Activated T-helper 1 cell treated with anti-CD3 and anti-CD28 coated beads, Interleukin-12 subunit alpha, Interleukin-12 subunit beta, Interleukin-2, Interleukin-4 antibody, amounts not matched to agents 30 ng/mL and 10 ng/mL and 1 ng/mL, durations not matched to agents 14 hours and 24 hours and 36 hours (primary cell): ENCODE measurements at places on chromosomes 12 and 14.

- no peak for DNase-seq
These were observed 86.9 kb downstream of the NTF3 start for GRCh38 chr12:5518584-5519365.

DNA sequence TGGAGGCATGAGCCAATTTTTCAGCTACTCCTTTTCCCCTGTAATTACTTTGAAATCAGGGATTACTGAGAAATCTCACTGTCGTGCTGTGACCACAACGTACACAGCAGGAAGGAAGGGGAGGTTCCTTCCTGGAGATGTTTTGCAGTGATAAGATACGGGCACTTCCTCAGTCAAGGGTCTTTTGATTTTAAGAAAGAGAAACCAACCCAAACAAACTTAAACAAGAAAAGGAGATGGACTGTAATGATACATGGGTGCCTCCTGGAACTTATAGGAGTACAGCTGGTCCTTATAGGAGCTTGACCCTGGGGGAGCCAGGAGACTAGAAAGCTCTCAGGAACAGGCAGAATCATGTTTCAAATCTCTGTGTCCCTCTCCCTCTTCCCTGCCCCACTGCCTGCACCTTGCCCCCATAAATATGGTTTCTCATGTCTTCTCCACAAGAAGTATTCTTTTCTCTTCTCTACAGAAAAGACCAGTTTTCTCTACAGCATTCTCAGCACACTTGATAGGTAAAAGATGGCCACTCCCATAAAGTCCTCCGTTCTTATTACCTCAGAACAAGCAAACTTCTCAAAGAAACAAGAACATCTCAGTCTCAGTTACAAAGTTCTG lies 281.1 kb upstream of the AMIGO2 start:
- peak; percentile 62 for DNase-seq

DNA sequence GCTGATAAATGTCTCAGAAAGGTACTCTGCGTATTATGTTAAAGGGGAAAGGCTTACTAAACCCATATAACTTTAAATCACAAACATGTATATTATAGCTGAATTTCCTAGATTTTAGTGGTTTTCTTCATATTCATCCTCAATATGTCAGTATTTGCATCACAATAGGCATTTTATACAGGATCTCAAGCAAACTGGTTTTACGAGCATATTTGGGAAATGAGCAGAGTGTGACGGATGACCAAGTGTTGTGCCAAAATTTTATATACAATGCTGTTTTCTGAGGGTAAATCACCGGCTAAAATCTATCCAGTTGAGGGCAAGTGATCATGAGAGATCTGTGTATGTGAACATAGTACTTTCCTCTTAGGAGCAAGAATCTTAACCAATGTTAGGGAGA lies 8.4 kb downstream of the CPM start:
- no peak for DNase-seq

- DNase-seq: no peak
These were observed 127.0 kb downstream of the ANO6 start for GRCh38 chr12:45342848-45343247.

- DNase-seq: no peak
These were observed 25.1 kb upstream of the ZNF268 start for GRCh38 chr12:133156125-133156690.

DNA sequence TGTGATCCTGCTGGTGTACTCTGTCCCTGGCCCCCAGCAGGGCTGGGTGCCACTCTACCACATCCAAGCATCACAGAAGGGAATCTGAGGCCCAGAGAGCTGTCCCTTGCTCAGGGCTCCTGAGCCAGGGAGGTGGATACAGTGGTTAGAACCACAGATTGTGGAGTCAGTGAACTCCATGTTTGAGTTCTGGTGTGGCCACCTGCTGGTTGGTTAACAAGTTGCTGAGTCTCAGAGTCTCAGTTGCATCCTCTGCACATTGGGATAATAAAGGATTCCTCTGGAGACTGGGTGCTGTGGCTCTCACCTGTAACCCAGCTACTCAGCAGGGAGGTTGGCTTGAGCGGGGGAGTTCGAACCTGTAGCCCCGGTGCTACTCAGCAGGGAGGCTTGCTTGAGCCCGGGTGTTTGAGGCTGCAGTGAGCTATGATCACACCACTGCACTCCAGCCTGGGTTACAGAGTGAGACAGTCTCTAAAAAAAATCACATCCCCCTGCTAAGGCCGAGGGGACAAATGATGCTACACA lies 39.4 kb downstream of the MVK start:
- DNase-seq: no peak

GRCh38 chr12:128969480-128970055 lies 116.3 kb downstream of the GLT1D1 start:
- no peak for DNase-seq

DNA sequence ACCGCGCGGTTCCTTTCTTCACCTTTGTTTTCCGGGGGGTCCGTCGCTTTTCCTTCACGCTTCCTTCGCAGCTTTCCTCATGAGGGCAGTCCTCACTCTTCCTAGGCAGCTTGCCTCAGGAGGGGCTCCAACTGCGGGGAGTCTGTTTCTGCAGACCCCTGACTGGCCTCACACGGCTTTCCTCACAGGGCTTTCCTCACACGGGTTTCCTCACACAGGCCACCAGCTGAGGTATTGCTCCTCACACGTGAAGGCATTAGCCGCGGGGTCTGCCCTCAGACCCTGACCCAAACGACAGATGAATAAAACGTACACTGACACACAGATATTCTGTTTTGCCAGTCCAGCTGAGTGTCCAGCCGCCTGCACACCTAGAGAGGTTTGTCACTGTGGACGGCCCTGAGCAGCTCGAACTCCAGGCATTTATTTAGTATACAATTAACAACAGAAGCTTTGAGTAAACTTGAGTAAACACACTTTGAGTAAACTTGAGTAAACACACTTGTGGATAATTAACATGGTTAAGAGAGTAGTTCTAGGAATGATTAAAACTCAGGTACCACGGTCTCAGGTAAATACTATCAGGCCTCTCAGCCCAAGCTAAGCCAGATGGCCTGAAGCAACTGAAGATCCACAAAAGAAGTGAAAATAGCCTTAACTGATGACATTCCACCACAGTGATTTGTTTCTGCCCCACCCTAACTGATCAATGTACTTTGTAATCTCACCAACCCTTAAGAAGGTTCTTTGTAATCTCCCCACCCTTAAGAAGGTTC lies 16.1 kb upstream of the LYZ start:
- DNase-seq: no peak

DNA sequence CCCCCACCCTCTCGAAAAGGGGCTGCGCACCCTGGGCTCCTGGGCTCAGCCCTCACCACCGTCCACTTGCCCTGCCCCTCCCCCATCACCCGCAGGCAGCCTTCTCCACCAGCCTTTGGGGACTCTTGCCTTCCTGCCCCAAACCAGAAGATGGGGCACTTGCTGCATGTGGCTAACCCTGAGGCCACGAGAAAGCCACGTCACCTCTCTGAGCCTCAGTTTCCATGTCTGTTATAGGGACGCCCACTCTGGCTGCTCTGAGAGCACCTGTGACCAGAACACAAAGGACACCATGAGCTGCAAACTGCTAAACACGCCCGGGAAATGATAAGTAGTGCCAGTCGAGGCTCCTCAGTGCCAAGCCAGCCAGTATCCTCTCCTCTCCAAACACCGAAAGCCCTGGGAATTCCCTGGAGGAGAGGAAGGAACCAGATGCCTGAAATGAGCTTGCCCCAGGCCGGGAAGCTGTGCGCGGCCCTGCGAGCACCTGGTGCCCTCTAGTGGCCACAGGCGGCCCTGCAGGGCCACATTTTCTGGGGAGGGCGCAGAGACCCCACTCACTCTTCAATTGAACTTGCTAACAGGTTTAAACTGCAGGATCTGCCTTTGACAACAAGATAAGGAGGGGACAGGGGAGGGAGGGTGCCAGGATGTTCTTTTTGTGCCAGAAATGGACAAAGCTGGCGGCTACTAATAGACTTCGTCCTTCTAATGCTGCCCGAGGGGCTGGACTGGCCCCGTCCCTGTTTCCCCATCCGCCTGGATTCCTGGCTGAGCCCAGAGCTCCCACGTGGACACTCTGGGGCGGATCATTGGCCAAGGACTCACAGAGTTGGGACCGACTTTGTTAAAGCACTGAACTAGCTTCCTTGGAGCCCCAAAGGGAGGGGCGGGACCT lies 10.2 kb upstream of the SERPINA9 start:
- DNase-seq: peak; percentile 21

GRCh38 chr14:36870776-36871175 lies 209.1 kb downstream of the PAX9 start:
- no peak for DNase-seq

- no peak for DNase-seq
These were observed 35.0 kb upstream of the FUT8 start for GRCh38 chr14:65377576-65377975.

- no peak for DNase-seq
These were observed 936.5 kb downstream of the DIO2 start for GRCh38 chr14:79274641-79275291.

- DNase-seq: no peak
These were observed 1.5 kb downstream of the RAP1B start for GRCh38 chr12:68612202-68612601.

GRCh38 chr12:86950043-86950442 lies 693.9 kb upstream of the MGAT4C start:
- DNase-seq: no peak

DNA sequence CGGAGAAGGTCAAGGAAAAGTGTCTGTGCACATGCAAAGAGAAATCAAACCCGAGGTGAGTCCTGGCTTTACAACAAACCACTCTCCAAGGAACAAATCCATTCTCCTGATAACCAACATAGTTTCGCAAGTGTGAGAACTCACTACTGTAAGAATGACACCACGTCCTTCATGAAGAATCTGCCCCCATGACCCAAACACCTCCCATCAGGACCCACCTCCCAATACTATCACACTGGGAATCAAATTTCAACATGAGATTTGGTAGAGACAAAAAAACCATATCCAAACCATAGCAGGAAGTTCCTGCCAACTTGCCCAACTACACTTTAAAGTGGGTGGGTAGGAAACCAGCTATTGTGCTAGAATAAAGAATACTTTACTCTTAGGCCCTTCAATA lies 2.4 kb upstream of the ERC1 start:
- no peak for DNase-seq

GRCh38 chr12:54065677-54066076 lies 12.0 kb downstream of the HOXC4 start:
- no peak for DNase-seq

GRCh38 chr14:93736378-93737014 lies 51.8 kb downstream of the PRIMA1 start:
- no peak for DNase-seq

DNA sequence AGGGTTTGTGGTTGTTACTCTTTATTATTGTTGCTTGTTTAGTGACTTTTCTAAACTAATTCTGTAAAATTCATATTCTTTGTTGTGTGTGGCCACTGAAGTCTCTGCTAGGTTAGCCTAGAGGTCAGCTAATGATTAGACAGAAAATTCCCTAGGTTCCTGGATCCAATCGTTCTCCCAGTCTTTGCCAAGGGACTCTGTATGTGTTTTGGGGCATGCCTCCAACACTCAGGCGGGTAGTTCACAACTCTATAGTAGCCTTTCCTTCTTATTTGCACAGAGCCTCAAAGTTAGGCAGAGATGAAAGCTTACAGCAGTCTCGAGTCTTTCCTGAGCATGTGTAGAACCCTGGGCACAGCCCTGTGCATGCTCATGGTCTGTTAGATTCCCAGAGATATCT lies 32.7 kb upstream of the RIN3 start:
- no peak for DNase-seq

- DNase-seq: no peak
These were observed 46.5 kb downstream of the BTBD7 start for GRCh38 chr14:93286212-93286890.

DNA sequence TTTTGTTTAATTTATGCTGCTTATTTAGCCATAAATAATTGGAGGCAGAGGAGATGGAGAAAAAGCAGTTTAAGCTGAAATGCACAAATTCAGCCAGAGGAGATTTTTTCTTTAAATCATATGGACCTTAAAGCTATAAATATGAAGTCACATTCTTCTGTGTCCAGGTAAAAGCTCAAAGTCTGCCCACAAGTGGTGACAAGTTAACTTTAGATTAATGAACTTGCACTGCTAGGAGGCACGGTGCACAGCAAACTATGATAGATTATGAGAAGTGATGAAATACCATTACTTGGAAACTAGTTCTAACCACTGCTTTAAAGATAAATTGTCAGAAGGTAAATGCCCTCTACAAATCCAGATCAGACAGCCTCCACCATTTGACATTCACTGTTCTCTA lies 69.0 kb downstream of the IFT81 start:
- no peak for DNase-seq

DNA sequence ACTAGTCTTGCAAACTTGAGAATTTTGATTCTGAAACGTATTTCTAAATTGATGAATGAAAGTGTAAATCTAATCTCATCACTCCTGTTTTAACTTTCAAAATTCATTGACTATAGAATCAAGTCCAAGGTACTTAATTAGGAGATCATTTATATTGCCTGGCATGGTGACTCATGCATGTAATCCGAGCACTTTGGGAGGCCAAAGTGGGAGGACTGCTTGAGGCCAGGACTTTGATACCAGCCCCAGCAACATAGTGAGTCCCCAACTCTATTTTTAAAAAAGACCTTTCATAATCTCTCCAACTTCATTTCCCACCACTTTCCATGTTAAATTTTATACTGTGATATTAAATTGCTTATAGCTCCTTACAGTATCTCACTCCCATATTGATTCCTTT lies 3.0 kb upstream of the MIPOL1 start:
- DNase-seq: no peak

- no peak for DNase-seq
These were observed 18.9 kb downstream of the KIF26A start for GRCh38 chr14:104157016-104157928.

DNA sequence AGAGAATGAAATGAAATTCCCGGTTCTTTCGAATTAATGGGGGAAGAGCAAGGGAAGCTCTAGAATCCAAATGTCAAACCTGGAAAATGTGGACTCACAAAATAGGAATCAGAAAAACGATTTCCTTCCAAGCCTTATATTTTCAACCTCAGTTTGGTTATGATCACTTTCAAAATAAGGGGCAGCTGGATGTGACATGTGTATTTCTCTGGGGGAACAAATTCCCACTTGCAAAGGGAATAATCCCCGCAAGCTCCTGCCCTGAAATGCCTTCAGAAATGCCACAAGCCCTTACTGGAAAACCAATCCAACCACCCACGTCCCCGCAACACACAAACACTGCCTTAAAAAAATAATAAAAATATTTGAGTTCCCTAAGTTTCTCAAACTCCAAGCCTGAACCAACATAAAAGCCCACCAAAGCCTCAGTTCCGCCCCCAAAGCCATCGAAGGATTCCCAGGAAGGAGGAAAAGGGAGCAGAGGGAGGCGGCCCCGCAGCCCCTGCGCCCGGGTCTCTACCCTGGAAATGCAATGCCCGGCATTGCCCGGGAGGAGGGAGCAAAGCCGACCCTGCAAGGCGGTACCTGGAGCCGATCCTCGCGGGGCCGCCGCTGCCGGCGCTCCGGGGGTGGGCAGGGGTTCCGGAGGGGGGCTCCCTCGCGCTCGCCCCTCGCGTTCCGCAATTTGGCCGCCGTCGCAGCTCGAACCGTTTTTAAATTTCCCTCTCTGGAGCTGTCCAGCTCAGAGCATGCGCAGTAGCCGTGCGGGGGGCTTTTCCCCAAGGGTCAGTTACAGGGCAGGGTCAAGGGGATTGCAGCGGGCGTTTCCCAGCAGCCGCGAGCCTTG lies at the start of gene FOXN4:
Gene FOXN4 (minus strand): TSS at position 751 of the 847 bp plus-strand sequence. CDS start 963 bp downstream, outside the sequence.
- no peak for DNase-seq
